ENCODE measurements at places on chromosomes 6 and 20.

GRCh38 chr6:121733234-121733633 is 297.8 kb downstream of the GJA1 start:
- no peak for DNase-seq

GRCh38 chr6:31836047-31836473 is 8.5 kb downstream of the HSPA1B start:
- no peak for DNase-seq

DNA sequence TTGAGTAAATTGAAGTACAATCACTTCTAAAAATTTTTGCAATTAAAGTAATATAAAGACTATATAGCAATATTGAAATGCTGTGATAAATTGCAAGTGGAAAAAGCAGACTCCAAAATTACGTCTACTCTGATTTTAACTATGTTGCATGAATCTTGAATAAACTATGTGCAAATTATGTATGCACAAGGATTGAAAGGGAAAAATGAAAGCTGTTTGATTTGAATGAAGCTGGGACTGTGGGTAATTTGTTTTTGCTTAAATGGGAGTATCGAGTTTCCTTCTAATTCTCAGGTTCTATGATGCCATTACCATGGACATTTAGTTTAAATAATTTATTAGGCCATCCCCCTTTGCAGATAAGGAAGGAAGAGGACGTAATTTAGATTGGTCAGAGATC is 198.7 kb upstream of the MYLIP start:
- DNase-seq = no peak

GRCh38 chr6:134722200-134722870 is 227.6 kb downstream of the ALDH8A1 start:
- DNase-seq = no peak

DNA sequence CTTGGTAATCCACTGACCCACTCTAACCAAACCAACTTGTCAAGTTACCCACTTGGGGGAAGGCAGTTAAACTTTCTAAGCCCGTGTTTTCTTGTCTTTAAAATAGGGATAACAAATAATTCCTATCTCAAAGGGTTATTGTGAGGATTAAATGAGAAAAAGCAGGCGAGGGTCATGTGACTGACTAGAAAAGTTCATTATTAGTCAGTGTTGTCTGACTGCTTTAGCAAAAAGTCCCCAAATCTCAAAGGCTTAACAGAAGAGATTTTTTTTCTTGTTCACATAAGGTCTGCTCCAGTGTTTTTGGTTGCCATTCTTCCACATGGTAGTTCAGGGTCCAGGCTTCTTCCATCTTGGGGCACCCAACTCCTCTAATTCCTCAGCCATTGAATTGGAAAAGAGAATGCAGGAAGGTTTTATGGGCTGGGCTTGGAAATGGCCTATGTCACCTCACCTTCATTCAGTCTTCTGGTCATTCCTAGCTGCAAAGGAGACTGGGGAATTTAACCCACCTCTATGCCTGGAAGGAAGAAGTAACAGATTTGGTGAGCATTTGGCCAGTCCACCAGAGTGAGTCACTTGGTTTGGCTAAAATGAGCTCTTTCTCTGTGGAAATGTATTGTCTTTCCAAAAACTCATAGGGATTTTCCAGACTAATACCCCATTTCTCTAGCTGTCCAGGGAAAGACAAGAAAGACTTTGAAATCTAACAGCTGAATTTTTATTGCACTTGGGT is 77.0 kb downstream of the CAP2 start:
- DNase-seq = no peak

GRCh38 chr6:84618046-84618752 is 146.2 kb downstream of the TBX18 start:
- DNase-seq = no peak

- no peak for DNase-seq
Measured at GRCh38 chr20:63364801-63365585, 3.8 kb upstream of the CHRNA4 start.

- no peak for DNase-seq
Measured at GRCh38 chr6:139983555-139984276, 609.3 kb upstream of the CITED2 start.

GRCh38 chr20:19835533-19836222 is 77.6 kb downstream of the RIN2 start:
- DNase-seq = no peak

- no peak for DNase-seq
Measured at GRCh38 chr20:10986586-10986985, 312.8 kb upstream of the JAG1 start.

GRCh38 chr6:125747589-125748405 is 1.6 kb upstream of the HEY2 start:
- no peak for DNase-seq

GRCh38 chr6:89243331-89243629 is 26.1 kb upstream of the GABRR1 start:
- DNase-seq = no peak

GRCh38 chr20:62761759-62762131 is 34.5 kb upstream of the MRGBP start:
- DNase-seq = no peak

DNA sequence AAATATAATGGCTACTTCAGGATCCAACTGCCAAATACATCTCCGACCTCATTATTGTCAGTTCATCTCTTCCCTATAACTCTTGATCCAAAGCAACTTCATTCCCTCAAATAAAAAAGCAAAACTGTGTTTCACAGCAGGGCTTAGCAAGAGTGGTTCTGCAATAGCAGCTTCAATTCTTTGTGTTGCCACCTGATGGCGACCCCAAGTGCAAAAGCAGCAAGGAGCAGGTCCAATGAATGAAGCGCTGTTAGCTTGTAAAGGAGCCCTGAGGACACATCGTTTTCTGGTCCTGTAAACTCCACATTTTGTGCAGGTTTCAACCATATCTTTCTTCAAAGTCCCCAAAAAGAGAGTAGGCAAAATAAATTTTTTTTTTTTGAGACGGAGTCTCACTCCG is 19.6 kb downstream of the RTN4IP1 start:
- no peak for DNase-seq

- peak; percentile 28 for DNase-seq
Measured at GRCh38 chr6:160015778-160016684, 47.1 kb downstream of the IGF2R start.

DNA sequence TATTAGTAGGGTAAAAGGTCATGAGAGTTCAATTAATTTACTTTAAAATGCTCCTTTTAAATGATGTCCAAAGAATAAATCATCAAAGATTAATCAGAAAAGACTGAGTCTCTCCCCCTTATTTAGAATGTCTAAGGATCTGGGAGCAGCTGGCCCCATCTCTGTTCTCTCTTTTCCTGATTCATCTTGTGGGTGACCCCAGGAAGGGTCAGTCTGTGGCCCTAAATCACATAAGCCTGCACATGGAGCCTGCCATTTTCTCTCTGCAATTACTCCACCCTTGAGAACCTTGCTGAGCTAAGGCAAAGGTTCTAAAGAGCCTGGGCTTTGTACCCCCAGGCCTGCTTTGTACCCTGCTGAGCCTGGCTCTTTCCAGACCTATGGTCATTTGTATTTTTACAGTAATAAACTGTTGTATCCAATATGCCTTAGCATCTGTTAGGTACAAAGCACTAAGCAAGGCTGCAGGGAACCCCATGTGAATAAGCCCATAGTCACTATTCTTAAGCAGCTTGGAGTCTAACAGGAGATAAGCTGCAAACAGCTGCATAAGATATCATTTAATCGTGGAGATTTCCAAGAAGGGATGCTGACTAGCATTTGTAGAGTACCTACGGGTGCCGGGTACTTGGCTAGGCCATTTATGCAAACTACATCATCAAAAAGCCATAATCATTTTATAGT is 431.0 kb upstream of the MARCKS start:
- DNase-seq = no peak

GRCh38 chr6:11917951-11918738 is 94.0 kb upstream of the HIVEP1 start:
- no peak for DNase-seq

- no peak for DNase-seq
Measured at GRCh38 chr6:168032005-168032760, 34.7 kb downstream of the KIF25 start.

DNA sequence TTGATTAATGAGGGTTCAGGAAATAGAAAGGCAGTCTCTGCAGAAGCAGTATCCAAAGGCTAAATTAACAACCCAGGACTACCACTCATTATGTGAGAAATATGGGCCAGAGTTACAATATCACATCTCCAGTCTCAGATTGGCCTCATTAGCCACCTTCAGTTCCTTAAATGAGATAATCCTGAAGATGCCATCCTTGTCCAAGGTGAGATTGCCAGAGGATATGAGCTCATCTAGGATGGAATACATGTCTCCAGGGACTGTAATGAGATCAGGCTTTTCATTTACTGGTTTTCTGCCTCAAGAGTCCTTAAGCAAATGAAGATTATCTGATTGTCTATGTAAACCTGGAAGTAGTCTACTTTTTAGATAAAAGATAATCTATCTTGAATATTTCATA is 196.3 kb downstream of the FUT9 start:
- DNase-seq = no peak

GRCh38 chr6:18527836-18528743 is 140.9 kb downstream of the RNF144B start:
- DNase-seq = no peak

DNA sequence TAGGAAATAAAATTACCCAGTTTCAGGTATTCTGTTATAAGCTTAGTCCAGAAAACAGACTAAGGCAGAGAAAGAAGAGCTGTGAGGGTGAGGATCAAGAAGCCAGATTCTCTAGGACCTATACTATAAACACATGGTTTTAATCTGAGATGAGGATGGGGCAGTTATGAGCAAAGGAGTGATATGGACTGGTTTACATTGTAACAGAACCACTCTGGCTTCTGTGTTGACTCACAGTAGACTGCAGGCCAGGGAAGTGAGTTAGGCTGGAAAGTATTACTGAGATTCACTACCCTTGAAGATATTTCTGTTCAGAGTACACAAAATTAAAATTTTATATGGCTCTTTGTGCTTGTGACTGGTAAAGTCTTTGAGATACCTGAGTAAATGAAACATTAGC is 3.2 kb upstream of the RWDD1 start:
- DNase-seq = no peak

GRCh38 chr20:20204256-20204655 is 151.9 kb downstream of the CFAP61 start:
- DNase-seq = no peak

DNA sequence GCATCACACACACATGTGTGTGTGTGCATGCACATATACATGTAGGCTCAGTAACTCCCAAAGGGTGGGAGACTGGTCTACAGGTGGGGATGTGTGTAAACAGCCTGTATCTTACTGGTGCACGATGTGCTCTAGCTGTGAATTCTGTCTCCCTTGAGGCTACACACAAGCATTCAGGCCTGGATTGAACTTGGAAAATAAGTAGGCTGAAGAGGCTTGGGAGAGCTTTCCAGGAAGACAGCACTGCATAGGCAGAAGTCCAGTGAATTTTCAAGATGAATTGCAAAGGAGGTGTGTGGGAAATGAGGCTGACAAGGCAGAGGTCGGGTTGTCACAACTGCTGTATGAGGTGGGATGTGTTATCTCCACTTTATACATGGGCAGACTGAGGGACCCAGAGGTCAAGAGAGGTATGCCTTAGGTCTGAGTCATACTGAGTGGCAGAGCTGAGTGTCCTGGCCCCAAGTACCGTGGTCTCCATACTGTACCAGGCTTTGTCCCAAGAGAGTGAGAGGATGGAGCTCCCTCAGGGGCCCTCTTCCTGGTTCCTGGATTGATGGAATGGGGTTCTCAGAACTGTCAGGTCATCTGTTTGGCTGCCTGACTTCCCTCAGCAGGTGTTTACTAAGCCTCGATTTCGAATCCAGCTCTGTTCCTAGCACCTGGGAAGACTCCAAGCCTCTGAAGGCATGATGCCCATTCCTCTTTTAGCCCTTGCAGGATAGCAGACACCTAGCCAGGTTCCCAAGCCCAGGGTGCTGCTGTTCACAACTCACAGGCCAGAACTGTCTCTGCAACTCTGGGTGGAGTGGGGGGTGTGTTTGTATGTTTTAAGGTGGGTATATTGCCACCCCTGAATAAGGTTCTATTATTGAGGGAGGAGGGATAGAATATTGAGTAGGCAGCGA is 14.4 kb downstream of the SNPH start:
- no peak for DNase-seq

DNA sequence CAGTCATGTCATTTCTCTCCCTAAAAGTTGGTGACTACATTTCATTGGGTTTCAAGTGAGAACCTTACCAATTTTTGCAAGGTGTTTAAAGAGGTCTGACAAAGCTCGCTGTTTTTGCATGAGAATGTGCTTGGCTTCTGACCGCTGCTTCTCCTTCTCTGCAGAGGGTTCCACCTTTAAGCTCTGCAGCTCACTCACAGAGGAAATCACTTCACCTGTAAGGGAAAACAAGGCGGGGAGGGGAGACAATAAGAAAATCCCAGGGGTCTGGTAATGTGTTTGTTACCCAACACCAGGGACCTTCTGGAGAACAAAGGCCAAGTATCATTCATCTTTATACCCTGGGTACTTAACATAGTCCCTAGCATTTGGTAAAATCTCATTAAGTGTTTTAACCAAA is 40.0 kb upstream of the LYRM2 start:
- DNase-seq = no peak

GRCh38 chr20:38084425-38084951 is 50.9 kb downstream of the RPRD1B start:
- no peak for DNase-seq

GRCh38 chr6:164502833-164503232 is 806.6 kb downstream of the C6orf118 start:
- DNase-seq = no peak

GRCh38 chr20:10602221-10602871 is 71.5 kb downstream of the JAG1 start:
- DNase-seq = no peak

DNA sequence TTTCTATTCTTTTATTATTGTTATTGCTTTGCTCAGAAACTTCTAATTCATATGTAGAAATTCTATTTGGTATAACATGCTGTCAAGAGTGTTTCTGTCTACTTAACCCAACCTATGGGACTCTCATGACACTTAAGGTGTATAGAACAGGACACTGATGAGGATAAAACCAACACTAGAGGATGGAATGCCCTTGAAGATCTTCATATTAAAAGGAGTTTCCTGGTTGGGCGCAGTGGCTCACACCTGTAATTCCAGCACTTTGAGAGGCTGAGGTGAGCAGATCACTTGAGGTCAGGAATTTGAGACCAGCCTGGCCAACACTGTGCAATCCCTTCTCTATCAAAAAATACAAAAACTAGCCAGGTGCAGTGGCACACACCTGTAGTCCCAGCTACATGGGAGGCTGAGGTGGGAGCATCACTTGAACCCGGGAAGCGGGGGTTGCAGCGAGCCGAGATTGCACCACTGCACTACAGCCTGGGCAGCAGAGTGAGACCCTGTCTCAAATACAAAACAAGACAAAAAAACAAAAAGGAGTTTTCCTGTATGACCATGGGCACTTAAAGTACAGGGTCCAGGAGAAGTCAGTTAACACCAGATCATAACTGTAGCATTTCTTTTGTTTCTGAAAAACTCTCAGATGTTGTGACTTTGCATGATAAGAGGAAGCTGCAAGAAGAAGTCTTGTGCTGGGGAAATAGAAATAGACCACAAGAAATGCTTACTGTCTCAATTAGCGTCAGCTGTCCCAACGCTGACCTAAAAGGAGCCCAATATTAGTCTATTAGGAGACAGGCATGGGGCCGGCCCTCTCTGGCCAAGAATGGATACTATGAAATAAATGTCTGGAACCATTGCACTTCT is 38.9 kb upstream of the CD2AP start:
- DNase-seq = no peak

- no peak for DNase-seq
Measured at GRCh38 chr6:154466139-154466538, 44.3 kb downstream of the CNKSR3 start.
